ENCODE measurements at places on chromosomes 5 and 9. TPM values are rescaled to one million over a fixed set of nuclear protein-coding genes. Genes with fewer than 3 reads are reported as not detected.

Gene TNC
- 0.36 TPM for total RNA-seq

Gene CSNK1G3
- 28.5 TPM for total RNA-seq

Gene LPAR1
- not detected for total RNA-seq

Gene PCDHB11
- not detected for total RNA-seq

GRCh38 chr5:68086857-68087256 is 128.7 kb upstream of the PIK3R1 start:
- no peak for DNase-seq
- no peaks in the 10 kb centered on the region for H3K27me3 ChIP-seq
- H3K27ac ChIP-seq = no peak overlapping the region
- no peak overlapping the region for H3K4me3 ChIP-seq
- no peaks in the 10 kb centered on the region for H3K36me3 ChIP-seq
- H3K4me1 ChIP-seq = peaks cover 11% of the 10 kb centered on the region

DNA sequence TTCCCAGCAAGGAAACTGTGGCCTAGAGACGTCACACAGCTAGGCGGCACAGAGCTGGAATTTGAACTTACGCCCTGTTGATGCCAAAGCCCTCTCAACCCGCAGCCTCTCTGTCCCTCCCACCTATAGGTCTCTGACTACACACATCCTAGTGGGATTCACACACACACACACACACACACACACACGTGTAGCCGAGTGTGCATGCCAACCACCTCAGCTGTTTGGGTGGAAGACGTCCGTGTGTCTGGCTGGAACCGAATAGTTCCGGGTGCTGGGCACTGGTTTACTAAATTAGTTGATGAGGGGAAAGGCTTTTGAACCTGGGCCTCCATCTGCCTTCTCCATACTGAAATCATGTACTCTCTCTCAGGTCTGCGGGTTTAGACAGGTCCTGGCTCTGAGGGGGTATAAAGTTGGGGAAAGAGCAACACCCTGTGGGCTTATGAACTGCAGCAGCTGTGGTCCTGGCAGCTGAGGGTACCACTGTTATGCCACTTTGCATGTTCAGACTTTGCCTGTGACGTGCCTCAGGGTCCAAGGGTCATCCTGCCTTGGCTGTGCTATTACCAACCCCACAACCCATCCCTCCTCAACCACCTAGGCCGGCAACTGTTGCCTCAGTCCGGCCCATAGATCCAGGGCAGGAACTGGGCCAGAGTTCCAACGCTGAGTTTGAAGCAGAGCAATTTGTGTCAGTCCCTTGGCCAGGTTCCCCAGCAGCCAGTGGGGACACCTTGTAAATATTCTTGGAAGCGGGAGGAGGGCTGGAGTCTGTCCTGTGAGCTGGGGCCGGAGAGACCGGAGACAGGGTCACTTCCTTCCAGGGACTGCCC is 50.5 kb downstream of the PSD2 start:
- no peak overlapping the region for H3K4me3 ChIP-seq
- peaks cover 2% of the 10 kb centered on the region for H3K4me1 ChIP-seq
- H3K36me3 ChIP-seq = no peaks in the 10 kb centered on the region
- no peak overlapping the region for H3K27ac ChIP-seq
- no peaks in the 10 kb centered on the region for H3K27me3 ChIP-seq

Data from Karpas-422 (cell line).